ENCODE measurements at places on chromosomes 5 and 9.

- no peak for DNase-seq
These were observed 70.8 kb upstream of the COL5A1 start for GRCh38 chr9:134570711-134571325.

GRCh38 chr5:79938468-79938867, 52.6 kb downstream of the MTX3 start:
- no peak for DNase-seq

DNA sequence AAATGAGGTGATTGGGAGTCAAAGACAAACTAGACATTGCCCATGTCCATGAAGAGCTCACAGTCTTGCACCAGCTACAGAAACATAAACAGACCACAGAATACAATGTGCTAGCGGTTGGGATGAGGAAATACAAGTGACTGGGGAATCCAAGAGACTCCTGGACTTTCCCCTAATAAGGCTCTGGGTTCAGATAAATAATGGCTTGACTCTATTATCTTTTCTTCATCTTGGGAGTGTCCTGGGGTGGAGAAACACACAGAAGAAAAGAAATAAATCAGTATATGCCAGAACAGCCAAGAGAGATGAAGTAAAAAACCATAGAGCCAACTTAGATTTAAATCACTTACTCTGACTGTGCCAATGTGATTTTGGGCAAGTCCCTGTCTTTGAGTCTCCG, 227.8 kb downstream of the PAPPA start:
- DNase-seq = no peak

DNA sequence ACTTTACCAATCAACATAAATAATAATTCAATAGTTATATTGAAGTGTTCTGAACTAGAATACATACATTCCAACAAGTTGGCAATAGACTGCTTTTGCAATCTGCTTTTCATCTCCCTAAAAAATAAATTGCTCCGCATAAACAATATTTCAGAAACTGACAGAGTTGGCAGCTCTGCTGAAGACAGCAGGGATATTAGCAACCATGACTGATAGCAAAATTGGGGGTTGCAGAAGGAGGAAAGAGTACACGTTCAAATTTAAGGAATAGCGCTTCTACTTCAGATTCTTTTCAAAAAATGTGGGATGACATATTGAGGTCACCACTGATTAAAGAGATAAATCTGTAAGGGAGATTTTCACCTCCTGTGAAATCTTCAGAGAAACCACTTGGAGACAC, 521.2 kb downstream of the DTWD2 start:
- no peak for DNase-seq

Data from iPS DF 6.9 (cell line).